Psoas muscle (tissue), 8 donors: ENCODE measurements at places on chromosomes 6 and 20. TPM values are rescaled to one million over a fixed set of nuclear protein-coding genes. Genes with fewer than 3 reads are reported as not detected.

SYCP2 gene
- 0.49 TPM for total RNA-seq

SCGN gene
- not detected for total RNA-seq

CD93 gene
- 35.6 TPM for total RNA-seq

DNA sequence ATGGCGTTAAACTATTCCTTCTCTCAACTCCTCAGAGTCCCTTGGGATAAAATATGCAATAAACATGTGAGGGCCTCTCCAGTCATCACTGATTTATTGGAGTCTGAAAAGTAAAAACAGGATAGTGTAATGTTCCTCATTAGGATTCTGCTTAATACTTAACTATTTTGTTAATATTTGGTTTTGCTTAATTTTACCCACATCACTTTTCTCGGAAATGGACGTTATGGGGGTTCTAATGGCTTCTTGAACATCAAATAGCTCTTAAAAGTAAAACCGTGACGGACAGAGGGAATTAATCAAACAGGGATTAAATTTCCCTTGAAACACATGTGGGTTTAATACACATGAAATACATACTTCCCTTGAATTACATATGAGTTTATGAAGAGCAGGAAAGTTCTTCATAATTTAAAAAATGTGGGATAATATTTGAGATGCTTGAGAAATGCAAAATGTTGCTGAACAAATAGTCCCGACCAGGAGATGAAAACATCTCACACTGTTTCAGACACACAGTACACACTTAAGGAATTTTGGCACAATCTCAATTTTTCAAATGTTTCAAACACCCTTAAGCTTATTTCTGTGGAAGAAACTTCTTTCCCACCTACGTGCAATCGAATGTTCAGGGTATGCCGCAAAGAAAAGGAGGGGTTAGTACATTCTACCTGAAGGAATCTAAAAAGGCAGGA is 38.4 kb upstream of the EIF2S2 start:
- DNase-seq, result no peak

DNA sequence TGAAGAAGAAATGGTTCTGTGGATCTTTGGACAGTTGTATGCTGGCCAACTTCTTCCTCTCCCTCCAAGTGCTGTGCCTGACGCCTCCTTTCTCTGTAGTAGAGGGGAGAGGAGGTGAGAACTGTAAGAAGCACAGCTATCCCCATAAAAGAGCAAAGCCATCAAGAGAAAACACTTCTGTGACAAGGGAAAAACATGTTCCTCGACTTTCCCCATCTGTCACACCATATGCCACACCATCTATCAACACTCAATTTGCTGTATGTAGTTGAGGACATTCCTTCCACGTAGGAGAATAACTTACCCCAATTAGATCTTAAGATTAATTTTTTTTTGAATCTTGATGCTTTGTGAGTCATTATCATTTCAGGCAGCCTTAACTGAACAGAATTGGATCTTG is 156.2 kb upstream of the PLCB4 start:
- DNase-seq, result no peak

DNA sequence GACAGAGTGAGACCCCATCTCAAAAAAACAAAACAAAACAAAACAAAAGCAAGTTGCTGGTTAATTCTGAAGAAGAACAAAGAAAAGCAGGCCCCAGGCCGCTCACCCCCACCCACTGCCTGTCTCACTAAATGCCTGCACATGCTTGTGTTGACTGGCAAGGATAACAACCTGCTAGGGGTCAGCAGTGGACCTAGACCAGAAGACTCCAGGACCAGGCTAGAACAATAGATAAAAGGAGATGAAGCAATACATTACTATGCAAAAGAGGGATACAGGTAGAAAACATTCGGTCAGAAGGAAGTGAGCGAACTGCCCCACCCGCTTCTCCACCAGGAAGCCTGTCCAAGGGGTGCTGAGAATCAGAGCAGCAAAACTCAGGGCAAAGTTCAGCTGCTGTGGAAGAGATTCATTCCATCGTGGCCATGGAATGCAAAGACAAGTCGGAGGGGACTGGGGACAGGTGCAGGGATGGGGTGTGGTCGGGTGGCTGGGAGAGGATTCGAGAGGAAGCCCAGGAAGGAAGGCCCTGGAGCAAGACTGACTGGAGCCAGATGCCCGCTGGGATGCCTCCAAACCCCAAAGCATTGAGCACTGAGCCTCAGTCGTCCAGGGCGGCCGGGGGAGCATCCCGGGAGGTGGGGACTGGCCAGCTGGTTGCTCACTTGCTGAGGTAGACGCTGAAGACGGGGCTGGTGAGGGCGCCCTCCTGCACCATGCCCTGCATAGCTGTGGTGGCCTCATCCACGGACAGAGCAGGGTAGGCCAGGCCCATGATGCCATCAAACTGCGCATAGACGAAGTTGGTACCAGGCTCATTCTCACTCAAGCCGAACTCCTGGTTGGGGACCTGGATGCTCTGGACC is 5.3 kb downstream of the PGC start:
- no peak for DNase-seq

DNA sequence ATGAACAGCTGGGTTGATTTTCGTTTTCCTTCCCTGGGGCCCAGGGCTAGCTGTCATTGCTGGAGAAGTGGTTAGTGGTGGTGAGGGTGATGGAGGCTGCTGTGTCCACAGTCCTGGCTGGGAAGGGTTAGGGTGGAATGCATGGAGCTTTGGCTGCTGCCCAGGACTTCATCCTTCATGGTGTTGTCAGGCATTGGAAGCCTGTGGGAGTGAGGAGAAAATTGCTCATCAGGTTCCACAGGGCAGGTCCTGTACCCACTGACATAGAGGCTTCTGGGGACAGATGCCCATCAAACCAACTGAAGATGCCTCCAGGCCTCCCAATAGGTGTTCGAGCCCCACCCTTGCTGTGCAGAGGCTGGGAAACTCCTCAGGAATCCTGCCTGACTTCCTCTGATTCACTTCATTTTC is 262.4 kb upstream of the SUPT3H start:
- DNase-seq, result no peak

GRCh38 chr20:2984956-2985661 is 58.3 kb upstream of the GNRH2 start:
- DNase-seq, result no peak

DNA sequence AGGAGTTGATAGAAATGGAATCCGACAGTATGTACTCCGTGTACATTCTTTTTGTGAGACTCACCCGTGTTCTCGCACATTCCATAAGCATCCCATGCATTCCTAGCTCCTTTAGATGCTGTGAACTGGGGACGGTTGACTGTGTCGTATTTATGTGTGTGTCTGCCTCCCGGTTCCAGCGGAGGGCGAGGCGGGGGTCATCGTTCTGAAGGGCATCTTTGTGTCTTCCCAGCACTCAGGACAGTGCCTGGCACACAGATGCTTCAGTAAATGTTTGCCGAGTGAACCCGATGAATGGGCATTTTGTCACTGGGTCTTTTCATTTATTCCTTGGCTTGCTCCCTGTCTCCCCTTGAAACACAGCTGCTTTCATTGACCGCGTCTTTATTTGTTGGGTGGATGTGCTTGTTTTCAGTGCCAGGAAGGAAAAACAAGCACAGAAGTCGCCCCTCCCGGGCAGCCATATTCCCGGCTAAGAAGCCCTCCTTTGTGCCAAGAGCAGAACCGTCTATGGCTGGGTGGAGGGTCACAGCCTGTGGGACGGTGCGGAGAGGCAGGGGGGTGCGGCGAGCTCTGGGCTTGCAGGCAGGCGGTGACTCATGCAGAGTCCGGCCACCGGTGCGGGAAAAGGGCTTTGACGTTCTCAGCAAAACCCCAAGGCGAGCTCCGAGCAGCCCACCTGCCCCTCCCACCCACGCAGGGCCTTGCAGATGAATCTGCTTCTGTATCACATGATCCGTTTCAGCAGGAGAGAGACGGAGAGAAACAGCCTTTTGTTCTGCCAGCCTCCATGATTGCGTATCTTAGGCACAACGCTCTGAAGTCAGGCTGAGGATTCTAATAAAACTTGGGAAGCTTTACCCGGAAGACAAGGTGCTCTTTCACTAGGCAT is 11.2 kb upstream of the PSMG4 start:
- DNase-seq, result peak; percentile 61

DNA sequence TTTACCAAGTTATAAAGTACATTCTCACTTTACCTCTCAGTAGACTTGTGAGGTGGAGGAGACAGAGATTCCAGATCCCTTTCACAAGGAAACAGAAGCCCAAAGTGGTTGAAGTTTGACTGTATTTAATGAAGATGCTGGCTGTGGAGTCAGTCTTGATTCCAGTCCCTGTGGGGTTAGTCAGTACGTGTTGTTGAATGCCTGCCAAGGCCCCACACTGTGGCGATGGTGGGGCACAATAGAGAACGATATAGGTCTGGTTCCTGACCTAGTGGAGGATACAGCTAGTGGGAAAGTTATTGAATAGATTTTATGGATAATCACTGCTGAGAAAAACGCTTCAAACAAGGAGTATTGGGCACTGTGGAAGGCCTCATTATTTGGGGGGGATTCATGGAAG is 71.4 kb downstream of the LRRC1 start:
- no peak for DNase-seq

DNA sequence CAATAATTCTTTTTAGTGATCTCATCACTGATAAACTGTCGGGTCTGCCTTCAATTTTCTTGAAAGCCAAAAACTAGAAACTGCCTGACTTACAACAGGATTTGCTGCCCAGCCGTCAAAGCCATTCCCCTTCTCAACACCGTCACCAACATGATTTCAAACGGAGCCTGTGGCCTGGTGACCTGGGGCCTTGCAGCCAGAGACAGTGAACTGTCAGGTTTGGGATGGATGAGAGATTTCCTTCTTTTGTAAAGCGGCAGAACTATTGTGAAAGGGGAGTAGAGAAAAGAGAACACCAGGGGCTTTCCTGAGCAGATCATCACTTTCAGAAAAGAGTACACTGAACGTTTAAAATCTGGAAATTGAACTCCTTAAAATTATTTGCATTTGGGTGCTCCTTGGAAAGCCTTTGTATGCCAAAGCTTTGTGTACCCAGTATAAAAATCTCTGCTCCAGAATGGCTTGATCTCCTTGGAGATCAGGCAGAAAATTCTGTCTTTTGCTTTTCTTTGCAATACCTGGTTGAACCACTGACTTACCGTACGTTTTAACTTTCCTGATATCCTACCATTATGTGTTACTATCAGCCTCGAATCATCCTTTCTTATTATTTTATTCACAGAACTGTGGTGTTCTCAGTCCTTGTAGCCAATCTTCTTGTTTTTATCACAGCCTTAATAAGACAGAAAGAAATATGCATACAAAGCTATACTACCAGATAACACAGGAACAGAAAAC is 125.2 kb downstream of the PACRG start:
- DNase-seq, result no peak

DNA sequence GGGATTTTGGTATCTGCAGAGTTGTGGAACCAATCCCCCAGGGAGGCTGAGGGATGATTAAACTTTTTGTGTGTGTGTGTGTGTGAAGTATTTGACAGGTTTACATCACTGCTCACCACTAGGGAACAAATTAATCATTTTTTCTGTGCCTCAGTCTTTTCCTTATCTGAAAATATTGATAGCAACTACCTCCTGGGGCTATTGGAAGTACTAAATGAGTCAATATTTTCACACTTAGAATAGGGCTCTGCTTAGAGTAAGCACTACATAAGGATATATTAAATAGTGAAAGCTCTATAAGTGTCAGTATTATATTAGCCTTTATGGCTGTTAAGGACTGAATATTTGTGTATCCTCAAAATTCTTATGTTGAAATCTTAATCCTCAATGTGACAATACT is 155.2 kb upstream of the UST start:
- DNase-seq, result no peak

- no peak for DNase-seq
Observed at GRCh38 chr20:57007171-57007540, 259.3 kb downstream of the BMP7 start.

DNA sequence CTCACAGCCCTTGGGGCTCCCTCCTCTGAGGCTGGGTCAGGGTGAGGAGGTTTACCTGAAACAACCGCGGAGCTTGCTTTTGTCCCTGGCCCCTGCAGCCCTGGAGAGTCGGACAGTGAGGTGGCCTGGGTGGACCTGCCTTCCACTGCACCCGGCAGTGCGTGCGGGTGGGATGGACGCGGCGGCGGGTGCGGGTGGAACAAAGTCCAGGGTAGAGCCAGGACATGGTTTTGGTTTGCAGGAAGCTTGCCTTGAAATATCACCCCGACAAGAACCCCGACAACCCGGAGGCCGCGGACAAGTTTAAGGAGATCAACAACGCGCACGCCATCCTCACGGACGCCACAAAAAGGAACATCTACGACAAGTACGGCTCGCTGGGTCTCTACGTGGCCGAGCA is 27.1 kb downstream of the UCKL1 start:
- no peak for DNase-seq

DNA sequence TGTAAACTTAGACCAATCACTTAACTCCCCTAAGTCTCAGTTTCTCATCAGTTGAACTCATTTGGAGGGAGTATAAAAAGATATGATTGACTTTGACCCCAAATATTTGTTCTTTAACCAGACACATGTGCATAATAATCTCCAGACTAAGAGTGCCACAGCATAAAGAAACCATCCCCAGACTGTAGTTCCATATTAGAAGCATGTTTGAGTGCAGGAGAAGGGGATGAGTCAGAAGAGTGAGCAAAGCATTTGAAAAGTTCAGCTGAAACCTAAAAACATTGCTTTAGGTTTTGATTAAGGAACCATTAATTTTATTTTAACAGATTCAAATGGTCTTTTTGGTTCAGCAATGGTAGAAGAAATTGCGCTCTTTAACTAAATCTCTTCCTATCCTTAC is 654.8 kb downstream of the UTRN start:
- no peak for DNase-seq

DNA sequence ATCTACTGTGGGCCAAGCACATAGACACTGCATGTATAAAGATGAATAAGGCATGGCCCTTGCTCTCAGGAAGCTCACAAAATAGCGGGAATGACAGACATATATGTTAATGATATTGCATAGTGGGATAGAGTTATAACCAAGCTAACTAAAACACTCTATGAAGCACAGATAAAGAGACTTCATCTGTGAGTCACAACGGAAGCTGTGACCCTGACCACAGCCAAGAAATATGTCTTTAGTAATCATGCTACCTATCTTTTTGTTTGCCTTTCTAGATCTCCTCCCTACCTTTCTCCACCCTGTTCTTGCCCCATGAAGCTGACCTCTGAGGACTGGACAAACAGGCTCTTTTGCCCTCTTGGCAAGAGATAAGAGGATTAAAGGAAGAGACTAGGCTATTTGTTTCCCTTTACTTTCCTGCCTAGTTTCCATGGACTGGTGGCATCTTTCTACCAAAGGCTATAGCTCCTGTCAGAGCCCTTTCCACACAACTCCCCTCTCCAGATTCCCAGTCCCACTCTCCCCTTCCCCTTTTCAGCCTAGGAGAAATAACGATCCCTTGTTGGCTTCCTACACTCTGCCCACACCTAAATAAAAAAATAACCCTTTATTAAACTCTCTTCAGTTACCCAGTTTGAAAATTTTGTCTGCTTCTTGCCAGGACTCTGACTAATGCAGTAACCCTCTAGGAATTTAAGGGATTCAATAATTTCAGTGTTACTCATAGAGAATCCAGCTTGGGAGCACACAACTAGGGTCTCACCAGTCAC is 504.9 kb upstream of the MARCKS start:
- no peak for DNase-seq

GRCh38 chr6:47097092-47097945 is 55.2 kb upstream of the ADGRF1 start:
- DNase-seq, result peak; percentile 35
